NCI-H1930 (cell line): ENCODE measurements at places on chromosomes 3 and 15.
A peak's percentile ranks its signal among the peaks of the same experiment; 100 is the strongest.

GRCh38 chr3:126124148-126124868 lies 40.4 kb upstream of the SLC41A3 start:
- DNase-seq: no peak

DNA sequence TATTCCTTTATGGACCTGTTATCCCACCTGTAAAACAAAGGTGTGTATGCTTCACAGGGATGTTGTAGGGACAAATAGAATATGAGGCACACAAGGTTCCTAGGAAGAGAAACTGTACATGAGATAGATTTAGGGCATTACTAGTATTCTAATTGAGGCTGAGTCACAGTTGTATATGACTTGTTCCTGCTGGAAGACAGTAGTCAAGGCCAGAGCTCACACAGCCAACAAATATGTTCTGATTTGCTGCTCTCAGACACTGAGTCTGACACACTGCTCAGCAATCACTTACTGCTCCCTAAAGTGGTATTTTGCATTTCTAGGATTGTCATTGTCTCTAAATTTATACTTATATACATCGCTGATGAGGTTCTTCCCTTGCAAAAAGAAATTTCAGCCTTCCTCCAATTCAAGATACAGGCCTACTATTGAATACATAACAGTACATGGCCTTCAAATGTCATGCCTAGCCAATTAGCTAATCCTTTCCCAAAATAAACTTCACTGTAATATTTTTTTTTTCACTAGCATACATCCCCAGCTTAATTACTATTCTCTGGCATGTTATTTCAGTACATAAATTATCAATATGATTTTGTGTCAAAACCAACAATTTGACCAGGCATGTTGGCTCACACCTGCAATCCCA lies 69.8 kb downstream of the TIGIT start:
- no peak for DNase-seq

DNA sequence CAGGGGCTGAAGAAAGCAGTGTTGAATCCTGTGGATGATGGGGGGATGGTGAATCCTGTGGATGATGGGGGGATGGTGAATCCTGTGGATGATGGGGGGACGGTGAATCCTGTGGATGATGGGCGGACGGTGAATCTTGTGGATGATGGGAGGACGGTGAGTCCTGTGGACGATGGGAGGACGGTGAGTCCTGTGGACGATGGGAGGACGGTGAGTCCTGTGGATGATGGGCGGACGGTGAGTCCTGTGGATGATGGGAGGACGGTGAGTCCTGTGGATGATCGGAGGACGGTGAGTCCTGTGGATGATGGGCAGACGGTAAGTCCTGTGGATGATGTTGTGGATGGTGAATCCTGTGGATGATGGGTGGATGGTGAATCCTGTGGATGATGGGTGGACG lies 170.7 kb downstream of the SV2B start:
- DNase-seq: no peak

DNA sequence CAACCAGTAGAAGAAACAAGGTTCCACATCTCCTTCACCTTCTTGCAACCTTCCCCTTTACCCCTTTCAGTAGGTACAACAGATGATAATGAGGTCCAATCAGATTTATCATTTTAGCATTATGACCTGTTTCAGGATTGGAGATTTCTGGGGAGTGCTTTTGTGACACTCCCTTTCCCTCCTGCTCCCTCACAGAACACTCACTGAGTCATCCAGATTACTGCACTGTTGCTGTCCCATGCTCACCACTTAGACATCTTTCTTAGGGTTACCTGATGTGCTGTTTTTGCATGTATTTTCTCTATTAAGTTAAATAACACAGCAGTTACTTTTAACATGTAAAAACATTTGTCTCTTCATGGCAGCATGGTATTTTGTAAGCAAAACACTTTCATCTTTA lies 118.5 kb downstream of the MFSD1 start:
- no peak for DNase-seq

DNA sequence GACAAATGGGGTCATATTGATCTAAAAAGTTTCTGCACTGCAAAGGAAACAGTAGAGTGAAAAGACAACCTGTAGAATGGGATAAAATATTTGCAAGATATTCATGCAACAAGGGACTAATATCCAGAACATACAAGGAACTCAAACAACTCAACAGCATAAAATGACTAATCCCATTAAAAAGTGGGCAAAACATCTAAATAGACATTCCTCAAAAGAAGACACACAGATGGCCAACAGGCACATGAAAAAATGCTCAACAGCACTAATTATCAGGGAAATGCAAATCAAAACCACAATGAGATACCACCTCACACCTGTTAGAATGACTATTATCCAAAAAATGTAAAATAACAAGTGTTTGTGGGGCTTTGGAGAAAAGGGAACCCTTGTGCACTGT lies 8.8 kb downstream of the SLC12A8 start:
- DNase-seq: no peak

DNA sequence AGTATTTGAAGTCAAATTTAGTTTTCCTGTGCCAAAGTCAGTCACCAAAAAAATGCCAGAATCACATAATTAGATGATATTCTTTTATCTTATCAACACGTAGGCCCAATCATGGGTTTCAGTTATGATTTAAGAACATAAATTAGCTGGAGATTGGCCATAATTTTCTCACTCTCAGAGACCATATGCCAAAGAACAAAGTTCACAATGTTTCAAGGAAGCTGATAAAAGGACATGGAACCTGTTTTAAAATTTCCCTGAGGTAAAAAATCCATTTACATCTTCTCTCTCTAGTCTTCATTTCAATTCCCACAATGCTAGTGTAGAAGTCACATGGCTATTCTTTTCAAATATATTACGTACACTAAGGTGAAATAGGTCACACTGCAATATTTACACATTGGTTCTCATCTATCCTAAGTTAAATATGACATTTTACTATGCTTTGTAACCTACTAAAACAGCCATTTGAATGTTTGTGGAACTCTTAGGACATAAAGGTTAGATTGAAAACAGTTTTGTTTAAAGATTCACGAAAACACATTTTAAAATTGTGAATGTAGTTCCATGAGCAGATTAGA lies 42.7 kb upstream of the DCUN1D1 start:
- DNase-seq: no peak

- no peak for DNase-seq
Observed at GRCh38 chr15:63901912-63902670, 68.3 kb upstream of the HERC1 start.

GRCh38 chr3:10339376-10339955 lies 18.6 kb upstream of the SEC13 start:
- no peak for DNase-seq

- no peak for DNase-seq
Observed at GRCh38 chr3:53202331-53203015, 41.5 kb downstream of the PRKCD start.

DNA sequence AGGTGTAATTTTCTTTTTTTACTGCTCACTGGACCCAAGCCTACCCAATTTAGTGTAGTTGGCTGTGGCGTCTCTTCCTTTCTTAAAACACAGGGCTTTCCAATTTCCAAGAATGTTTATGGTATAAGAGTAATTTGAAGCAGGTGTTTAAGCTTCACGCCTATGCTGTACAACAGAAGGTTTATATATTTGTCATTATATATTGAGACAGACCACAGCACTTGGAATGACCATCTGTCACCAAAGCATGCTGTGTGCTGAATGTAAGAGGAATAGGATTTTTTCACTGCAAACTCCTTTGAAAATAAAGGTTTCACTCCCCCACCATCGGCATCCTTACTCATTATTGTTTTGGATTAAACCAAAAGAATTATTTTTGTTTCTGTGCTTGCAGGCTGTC lies 325.7 kb downstream of the OTOL1 start:
- no peak for DNase-seq

- DNase-seq: no peak
Observed at GRCh38 chr3:41103200-41103599, 96.1 kb upstream of the CTNNB1 start.

DNA sequence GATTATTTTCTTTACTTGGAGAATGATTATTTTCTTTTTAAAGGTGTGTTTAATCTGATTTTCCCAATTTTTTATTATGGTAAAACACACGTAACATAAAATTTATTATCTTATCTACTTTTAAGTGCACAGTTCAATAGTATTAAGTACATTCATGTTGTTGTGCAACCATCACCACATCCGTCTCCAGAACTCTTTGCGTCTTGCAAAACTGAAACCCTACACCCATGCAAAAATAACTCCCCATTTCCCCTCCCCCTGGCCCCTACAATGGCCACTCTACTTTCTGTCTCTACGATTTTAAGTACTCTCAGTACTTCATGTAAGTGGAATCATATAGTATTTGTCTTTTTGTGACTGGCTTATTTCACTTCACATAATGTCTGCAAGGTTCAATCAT lies 230.7 kb downstream of the SATB1 start:
- DNase-seq: no peak

DNA sequence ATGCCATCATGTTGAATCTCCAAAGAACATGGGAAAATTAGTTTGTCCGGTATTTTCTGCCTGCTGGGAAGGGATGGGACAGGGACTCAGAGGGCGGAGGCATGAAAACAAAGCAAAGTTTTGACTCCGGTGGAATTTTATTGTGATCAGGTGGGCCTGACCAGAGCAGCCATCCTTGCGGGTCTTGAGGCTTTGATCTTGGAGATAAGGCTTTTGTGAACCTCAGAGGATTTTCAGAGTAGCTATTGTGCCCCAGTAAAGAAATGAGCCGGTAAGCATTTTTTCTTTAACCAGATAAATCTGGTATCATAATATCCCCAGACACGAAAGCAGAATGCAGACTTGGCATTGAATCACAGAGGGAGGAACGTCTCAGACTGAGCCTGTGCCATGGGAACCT lies 99.4 kb upstream of the TNIK start:
- no peak for DNase-seq

- peak; percentile 49 for DNase-seq
Observed at GRCh38 chr15:31977812-31978661, 52.3 kb upstream of the CHRNA7 start.

DNA sequence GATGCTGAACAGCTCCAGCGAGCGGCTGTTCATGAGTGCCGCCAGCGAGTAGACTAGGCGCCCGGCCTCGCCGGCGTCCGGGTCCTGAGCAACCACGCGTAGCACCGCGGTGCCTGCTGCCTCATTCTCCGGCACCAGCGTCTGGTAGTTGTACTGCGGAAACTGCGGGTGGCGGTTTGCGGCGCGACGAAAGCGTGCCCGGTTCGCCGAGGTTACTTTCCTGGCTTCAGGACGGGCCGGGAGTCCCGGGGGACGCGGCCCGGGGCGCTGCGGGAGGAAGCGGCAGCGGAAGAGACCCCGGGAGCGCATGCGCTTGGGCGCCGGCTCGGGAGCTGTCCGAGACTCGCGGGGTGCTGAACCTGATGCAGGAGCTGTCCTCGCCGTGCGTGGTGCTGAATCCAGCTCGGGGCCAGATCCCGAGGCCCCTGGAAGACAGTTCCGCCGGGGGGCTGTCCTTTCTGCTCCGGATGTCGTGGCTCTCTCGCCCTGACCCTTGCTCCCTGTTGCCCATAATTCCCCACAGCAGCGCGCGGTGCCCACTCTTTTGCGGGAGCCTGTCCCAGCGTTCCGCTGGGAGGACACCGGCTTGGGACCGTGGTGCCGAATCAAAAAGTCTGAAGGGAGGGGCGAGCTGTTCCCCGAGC lies 1.1 kb downstream of the CELSR3 start:
- no peak for DNase-seq

- no peak for DNase-seq
Observed at GRCh38 chr15:63588826-63589225, 8.4 kb upstream of the FBXL22 start.

- DNase-seq: no peak
Observed at GRCh38 chr15:90086868-90087268, 15.4 kb downstream of the IDH2 start.

GRCh38 chr15:88344786-88345185 lies 88.2 kb upstream of the NTRK3 start:
- no peak for DNase-seq

DNA sequence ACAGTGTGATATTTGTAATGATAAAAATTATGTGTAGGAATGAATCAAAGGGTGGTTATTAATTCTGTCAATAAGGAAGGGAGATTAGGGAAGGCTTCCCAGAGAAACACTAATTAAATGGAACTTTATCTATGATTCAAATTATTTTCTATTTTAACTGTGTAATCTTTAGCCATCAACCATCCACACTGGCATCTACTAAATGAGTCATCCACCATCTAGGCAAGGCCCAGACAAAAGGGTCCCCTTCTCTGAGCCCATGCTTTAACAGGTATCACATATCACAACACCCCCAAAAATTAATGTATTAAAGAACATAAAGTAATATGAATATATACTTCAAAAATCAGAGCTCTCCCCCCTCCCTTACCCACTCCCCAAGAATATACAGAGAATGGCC lies 19.9 kb upstream of the TPM1 start:
- DNase-seq: no peak

DNA sequence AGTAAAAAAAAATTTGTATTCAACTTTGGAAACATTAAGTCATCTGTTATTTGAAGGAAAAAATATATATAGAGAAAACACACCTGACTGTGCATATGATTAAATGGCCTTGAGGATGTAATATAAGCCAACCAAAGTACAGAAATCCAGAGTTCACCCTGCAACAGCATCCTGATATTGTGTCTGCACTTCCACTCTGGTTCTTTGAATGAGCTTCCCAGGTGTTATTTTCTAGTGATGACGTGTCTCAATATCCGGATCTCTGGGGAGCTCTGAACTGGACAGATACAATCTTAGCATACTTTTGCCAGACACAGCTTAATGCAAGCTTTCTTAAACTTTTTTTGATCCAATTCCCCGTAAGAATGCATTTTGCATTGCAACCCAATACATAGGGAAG lies 19.5 kb upstream of the PIK3CB start:
- no peak for DNase-seq

DNA sequence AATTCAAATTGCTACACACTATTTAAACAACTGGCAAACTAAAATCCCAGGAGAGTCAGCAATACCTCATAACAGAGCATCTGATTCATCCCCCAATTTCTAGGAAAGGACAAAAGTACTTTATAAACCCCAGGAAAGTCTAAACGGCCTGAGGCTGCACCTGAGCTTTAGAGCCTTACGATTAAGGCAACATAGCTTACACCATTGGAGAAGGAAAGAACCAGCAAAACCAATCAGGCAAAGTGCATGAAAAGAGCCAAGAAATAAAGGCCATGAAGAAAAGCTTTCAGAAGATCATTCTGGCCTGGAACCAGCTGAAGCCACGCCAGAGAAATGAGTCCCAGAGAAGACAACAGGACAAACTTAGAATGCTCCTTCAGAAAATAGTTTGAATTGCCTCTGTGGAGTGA lies 48.1 kb downstream of the PTPN9 start:
- DNase-seq: no peak

DNA sequence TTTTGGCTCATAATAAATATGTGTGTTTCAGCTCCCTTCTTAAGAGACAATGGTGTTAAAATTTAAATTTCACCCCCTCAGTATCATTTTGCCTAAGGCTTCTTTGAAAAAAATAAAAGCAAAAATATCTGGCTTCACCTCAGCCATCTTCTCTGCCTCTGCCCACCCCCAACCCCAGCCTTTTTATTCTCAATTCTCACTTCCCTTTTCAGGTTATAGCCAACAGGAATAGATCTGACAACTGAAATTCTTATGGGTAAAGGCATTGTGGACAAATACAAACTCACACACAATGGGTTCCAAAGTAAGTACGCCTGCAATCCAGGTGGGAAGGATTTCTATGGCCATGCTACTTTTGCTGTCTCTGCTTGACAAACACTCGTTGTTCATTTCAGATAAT lies 399.0 kb upstream of the ARRDC4 start:
- no peak for DNase-seq
